Right cardiac atrium (tissue), 5 donors: ENCODE measurements at places on chromosomes 5 and 9.

- DNase-seq: no peak
These were observed 6.8 kb downstream of the EPB41L4B start for GRCh38 chr9:109314011-109314531.

DNA sequence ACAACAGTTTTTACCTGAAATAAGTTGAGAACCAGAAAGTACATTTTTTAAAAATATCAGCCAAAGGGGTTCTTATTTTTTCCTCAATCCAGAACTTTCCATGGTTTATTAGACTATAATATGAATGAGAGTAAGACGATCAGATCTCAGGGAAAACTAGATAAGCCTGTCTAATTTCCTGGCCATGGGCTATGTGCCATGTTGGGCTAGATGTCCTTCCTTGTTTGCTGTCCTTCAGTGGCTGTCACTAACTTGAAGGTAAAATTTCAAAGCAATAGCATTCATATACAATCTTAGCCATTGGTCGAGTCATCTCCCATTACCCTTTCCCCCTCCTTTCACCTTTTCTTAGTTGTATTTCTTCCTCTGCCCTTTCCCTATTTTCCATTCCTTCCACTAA is 179.5 kb upstream of the PPP1R2B start:
- DNase-seq: no peak

GRCh38 chr9:27847818-27848217 is 274.5 kb upstream of the C9orf72 start:
- DNase-seq: no peak

GRCh38 chr5:73030995-73031394 is 75.2 kb downstream of the FCHO2 start:
- DNase-seq: no peak

- DNase-seq: no peak
These were observed 170.4 kb upstream of the RAI14 start for GRCh38 chr5:34485768-34486030.

DNA sequence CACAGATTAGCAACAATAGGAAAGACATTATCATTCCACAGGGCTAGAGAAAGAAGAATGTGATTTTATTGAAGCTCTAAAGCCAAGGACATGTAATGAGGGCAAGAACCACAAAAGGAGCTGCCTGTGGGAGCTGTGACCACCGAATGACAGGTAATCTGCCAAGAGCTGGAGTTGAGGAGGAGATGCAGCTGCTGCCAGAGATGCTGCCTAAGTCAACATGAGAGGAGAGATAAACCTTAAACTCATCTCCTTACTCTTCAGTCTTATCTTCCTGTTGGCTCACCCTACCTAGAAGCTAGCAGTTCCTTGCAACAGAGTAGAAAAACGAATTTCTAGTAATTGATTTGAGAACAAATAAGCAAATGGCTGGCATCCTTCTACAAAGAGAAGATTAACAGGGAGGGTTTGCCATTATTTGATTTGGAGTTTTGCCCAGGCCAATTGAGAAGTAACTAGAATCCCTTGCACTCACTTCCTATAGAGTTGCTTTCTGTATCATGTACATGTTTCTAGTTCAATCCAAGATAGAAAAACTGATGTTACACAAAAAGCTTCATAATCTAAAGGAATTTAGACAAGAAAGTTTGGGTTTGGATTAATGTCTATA is 539.2 kb downstream of the TLE1 start:
- no peak for DNase-seq

DNA sequence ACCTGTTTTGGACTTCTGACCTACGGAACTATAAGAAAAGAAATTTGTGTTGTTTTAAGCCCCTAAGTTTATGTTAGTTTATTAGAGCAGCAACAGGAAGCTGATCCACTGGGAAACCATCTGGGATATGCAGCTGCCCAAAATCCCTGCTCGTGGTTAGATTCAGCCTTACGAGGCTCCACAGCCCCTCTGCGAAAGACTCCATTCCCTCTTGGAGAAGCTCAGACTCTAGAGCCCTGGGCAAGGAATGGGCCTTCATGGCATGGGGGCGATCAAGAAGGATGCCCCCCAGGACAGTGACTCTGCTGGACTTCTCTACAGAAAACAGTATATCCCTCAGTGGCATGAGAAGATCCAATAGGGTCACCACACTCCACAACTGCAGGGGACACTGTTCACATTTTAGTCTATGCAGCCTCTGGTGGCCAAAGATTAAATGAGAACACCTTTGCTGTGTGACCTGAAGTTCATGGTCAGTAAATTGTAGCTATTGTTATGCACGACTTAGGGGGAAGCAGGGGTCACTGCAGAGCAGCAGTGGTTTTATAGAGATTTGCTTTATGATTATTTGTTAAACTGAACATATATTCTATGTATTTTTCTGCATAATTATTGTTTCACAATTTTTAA is 21.1 kb downstream of the IRF1 start:
- DNase-seq: no peak

- no peak for DNase-seq
These were observed 66.0 kb downstream of the GNAQ start for GRCh38 chr9:77965445-77966123.

- no peak for DNase-seq
These were observed 28.5 kb downstream of the ESM1 start for GRCh38 chr5:54956922-54957321.

DNA sequence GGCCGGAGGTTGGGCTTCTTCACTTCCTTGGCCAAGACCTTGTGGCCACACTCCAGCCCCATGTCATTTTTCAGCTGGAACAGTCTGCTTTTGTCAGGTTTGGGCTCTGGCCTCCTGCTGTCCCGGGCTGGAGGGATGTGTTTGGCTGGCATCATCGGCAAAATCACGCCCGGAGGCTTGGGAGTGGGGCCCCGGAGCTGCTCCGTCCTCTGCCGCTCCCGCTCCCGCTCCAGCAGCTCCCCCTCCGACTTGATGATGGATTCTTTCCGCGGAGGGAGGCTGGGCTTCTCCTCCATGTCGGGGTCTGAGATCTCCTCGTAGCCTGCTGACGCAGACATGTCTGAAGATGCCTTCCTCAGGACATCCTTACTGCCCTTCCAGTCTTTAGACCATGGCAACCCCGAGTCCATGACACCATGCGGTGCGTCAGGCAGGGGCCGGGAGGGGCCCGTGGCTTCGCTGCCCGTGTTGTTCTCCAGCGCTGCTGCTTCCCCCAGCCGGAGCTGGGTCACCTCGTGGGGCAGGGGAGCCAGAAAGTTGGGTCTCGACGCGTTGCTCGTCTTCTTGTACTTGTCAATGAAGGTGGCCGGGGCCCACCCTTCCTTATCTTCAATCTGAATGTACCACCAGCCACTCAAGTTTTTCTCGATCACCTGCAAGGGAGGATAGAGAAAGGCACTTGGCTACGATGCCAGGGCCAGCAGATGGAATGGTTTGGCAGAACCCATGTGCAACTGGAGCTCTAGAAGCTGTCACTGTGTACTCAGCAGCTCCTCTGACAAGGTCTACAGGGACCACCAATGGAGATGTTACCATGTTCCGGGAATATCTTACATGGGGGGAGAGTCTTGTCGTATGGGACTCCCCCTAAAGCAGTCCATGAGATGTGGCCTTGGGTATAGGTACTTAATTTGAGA is 56.0 kb upstream of the UBTD2 start:
- DNase-seq: no peak

DNA sequence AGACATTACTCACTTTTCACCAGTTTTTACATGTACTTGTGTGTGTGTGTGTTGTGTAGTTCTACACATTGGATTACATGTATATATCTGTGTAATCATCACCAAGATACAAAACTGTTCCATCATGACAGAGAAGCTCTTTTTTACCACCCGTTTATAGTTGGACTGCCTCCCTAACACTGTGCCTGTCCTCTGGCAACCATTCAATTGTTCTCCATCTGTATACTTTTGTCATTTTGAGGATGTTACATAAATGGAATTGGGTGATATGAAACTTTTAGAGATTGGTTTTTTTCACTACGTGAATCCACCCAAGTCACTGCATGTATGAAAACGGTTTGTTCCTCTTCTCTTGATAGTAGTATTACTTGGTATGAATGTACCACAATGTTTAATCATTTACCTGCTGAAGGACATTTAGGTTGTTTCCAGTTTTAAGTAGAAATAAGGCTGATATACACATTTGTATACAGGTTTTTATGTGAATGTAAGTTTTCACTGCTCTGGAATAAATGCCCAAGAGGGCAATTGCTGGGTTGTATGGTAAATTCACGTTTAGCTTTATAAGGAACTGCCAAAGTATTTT is 126.2 kb downstream of the MAPKAP1 start:
- no peak for DNase-seq

- DNase-seq: no peak
These were observed 880.6 kb upstream of the DMAC1 start for GRCh38 chr9:8680157-8680556.

GRCh38 chr9:114442022-114442421 is 54.2 kb upstream of the AKNA start:
- DNase-seq: no peak

DNA sequence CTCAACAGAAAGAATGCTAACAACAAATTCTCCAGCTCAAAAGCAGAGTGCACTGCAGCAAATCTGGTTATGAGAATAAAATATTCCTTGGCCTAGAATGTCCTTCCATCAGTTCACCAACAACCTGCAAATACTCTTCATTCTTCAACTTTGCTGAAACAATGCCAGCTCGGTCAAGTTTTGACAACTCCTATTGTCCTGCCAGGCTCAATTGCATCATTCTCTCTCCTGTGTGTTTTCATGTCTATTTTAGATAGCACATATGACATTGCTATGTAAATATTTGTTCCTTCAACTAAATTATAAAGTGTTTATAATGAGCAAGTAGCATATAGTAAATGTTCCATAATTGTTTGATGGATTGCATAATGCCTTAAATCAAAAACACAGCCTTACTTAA is 463.8 kb downstream of the TLE1 start:
- no peak for DNase-seq

DNA sequence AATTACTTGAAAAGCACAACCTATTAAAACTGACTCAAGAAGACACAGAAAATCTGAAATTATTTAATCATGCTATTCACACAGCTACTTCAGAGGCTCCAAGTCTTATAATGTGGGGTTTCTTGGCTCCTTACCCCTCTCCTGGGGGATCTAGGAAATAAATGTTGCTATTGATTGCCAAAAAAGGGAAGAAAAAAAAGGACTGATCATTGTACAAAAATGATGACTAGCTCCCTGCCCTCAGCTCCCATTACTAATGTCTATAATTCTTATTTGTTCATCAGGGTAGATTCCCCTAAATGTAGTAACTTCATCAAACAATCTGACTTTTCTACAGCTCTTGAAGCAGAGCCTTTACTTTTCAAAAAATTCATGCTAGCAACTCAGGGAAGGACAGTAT is 3.3 kb upstream of the SMC5 start:
- DNase-seq: no peak

- no peak for DNase-seq
These were observed 73.7 kb downstream of the VPS13A start for GRCh38 chr9:77251050-77251449.
